ENCODE measurements at places on chromosomes 16 and 17.

DNA sequence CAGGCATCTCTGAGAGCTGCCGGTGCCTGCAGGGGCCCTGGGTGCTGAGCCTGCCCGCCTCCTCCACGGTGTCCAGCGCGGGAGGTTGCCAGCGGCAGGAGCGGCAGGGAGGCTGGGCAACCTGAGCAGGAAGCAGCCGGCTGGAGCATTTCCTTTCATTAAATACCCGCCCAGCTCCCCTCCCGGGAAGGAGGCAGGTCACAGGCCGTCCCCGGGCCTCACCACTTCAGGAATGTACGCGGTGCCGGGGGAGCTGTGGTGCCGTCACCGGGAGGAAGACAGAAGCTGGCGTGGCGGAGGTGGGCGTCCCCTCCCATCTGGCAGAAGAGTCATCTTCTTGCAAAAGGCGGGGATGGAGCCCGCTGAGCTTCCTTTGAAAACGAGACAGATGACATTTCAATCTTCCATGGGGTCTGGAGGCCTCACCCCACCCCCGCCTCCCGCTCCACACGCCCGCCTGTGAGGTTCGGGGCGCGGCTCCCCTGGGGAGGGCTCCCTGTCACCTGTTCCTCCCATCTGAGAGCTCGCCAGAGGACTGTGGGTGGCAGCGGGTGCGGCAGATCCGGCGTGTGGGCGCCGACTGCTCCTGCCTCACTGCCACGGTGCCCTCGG is 16.0 kb downstream of the SOX8 start:
- DNase-seq, result no peak

DNA sequence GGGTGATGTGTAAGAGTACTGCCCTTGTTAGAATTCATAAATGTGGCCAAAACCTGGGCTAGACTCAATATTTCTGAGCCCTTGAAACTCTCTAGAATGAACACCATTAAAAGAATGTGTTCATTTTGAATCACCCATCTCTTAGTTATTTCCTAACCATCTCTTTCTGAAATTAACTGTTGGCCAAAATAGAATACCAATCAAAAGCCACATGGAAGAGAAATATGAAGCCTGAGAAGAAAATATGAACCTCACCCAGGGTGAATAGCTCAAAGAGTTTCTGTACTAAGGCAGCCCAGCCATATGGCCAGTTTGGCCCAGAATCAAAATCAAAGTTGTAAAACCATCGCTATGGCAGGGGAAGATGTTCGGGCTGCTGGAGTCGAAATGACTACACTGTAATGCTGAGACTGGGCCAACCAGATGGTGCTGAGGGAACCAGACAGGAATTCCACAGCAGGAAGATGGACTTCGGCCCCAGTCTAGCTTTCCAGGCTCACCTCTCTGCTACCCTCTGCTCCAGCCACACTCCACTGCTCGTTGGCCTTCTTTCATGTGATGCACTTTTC is 154.3 kb upstream of the ZFHX3 start:
- no peak for DNase-seq

DNA sequence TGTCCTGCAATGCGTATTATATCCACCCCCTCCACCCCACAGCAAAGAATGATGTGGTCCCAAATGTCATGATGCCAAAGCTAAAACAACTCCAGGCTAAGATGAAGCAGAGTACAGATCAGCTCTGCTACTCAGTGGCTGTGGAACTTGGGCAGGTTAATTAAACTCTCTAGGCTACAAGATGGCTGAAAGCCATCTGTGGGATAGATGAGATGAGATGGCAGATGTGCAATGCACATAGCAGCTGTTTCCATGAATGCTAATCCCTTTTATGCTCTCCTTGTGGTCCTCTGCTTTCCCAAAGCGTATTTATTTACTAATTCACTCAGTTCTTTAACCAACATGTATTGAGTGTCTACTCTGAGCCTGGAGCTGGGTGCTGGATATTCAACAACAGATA is 114.4 kb downstream of the GRIN2A start:
- DNase-seq, result no peak

DNA sequence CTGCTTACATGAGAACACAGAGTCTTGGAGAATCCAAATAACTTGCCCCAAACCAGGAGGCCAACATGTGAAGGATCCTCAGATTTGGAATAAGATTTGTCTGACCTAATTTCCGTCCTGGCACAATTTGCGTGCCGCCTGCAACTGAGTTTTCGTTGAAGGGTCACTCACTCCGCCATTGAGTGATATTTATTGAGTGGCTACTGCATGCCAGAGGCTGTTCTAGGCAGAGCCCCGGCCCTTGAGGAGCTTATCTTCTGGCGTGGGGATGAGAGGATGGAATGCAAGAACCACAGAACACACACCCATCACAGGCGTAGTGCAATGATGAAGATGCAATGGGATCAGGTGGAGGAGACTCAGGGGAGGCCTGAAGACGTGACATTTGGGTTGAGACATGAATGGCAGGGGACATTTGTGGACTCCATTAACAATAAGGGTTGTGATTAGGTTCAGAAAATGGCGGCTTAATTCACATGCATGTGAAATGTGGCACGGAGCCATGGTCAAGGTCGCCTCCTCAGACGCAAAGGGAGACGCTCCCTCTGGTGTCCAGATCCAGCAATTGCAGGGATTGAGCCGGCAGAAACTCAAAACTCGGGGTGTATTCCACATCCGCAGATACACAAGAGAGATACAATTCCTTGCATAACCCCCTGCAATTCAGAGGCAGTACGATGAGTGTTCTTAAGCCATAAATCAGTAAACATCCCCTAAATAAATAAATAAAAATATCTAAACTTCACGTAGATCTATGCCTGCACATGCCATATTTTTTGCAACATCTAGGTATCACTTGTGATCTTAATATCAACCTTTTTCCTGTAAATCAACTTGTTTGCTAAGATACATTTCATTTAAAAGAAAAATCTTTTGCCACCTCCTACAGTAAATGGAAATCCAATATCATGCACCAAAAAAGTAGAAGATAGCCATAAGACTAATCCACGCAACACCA is 57.9 kb upstream of the CACNG4 start:
- DNase-seq, result no peak

GRCh38 chr17:72381597-72382397 is 261.0 kb downstream of the SOX9 start:
- no peak for DNase-seq

DNA sequence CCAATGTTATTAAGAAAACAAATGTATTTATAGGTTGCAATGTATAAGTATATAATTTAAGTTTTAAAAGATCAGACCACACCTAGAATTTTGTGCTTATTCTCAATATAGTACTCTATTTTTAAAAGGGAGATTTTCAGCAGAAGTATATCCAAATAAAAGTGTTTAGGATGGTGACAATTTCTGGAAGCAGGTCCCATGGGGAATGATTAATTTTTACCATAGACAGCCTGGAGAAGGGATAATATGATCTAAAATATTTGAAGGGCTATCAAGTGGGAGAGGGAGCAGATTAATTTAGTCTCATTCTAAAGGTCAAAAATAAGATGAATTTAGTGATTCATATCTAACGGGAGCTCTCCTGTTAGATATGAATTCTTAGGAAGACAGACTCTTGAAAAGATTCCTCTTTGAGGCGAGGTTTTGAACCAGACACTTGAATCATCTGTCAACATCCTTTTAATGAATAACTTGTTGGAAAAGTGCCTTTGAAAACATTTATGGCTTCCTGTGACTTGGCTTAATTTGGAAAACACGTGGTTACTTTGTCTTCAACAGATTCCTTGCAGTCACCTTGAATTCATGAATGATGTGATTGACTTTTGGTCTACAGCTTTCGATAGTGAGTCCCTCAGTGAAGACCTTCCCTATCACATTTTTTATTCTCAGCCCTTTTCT is 29.3 kb upstream of the SMIM36 start:
- no peak for DNase-seq

DNA sequence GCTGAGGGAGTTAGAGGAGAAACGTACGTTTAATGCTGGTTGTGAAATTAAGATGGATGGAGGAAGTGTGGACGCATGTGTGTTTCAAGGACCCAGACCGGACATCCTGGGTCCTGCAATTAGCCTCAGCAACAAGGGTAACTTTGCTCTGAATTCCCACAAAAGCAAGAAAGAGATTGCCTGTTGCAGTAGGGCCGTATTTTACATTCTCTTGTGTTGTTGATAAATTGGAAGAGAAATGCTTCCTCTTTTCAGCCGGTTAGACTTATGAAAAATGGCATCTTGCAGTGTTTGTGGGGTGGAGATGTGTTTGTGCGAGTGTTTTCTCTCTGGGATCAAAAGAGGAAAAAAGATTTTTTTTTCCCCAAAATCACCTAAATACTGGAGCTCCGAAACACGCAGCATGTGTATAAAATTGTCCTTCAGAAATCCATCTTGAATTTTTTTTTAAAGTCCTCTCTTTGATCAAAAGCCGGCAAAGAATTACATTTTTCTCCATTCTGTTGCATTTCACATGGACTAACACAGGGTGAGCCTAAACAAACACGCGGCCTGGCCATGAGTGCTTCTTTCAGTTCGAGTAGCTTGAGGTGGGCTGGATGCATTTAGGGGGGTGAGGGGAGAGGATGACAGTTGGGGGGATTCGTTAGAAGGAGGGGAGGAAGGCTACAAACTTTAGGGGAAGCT is 251.6 kb downstream of the C16orf95 start:
- DNase-seq, result no peak

- DNase-seq, result no peak
These were observed 7.1 kb downstream of the MRM3 start for GRCh38 chr17:789160-789840.

DNA sequence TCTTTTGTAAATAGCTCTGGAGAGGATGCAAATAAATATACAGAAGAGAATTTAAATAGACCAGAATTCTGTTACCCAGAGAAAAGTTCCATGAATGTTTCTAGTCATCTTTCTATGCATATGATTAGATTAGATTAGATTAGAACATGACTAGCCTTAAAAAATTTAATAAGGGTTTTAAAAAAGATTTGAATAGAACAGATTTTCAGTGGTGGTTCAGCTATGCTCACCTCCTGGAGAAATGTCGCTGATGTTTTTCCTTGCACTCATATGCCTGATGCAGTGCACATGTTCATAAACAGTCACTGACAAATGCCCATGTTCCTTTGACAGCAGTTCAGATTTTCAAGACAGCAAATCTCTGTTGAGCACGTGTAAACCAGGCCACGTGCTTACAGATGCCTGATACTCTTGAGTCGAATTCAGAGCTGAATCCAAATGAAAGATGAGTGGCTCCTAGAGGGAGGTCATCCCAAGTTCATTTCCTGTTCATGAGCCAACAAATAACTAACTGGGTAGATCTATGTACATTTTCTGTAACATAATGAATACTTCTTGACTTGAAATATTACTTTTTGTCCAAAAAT is 19.9 kb upstream of the RAB11FIP4 start:
- DNase-seq, result no peak

GRCh38 chr16:78513838-78514237 is 414.4 kb downstream of the WWOX start:
- no peak for DNase-seq

DNA sequence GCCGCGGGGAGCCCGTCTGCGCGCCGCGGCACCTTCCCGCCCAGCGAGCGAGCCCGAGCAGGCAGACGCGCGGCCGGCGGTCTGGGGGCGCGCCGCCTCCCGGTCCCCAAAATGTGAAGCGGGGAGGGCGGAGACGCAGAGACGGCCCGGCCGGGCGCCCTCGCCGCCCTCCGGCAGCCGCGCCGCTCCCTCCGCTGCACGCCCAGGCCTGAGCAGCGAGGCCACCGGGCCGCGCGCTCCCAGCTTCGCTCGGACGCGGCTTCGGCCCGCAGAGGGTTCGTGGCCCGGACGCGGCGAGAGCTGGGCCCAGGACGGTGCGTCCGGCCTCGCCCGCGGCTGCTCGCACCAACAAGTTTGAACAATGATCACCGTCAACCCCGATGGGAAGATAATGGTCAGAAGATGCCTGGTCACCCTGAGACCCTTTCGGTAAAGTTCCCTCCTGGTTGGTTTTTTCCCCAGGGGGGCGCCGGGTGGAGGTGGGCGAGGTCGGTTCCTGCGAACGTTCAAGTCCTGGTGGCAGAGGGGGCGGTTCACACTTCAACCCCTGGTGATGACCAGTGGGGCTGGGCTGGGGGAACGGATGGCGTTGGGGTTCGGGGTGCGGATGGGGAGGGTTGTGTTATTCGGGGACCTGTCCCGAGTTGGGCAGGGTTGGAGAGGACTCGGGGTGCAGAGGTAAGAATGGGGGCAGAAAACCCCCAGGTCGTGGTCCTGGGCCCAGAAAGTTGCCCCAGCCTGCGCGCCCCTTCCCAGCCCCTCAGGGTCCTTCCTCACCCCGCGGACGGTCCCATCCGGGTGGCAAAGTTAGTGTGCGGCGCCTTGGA is 678 bp downstream of the MGAT5B start:
- no peak for DNase-seq

DNA sequence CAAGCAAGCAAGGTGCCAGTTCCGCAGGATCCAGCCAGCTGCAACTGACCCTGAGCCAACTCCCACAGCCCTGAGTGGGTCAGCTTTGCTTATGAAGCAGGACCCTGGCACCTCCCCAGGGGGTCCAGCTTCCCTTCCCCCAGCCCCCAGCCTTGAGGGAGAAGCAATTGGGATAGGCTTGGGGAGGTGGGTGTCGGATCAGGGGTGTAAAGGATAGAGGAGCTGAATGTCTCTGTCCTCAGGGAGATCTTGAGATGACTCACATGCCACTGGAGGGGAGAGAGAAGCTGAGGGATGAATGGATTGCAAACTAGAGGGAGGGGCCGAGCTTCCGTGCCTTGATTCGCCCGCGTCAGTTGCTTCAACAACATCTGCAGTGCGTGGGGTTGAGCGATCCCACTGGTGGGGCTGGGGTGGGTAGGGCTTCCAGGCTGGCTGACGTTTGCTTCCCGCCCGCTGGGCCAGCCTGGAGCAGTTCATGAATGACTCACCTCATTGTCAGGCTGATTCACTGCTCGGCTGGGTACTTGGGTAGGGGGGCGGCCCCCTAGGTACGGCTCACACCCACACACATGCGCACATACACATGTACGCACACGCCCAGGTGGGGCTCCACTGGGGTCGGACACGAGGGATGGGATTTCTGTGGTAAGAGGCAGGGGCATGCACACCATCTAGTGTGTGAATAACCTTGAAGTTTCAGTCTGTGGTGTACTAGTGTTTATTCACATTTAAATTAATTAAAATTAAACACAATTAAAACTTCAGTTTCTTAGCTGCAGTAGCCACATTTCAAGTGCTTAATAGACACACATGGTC is 3.6 kb upstream of the HROB start:
- no peak for DNase-seq

GRCh38 chr17:2874189-2874686 is 78.0 kb downstream of the RAP1GAP2 start:
- no peak for DNase-seq

All from cerebellar nuclear complex (tissue), 1 donor.